Activated CD4-positive, alpha-beta T cell treated with anti-CD3 and anti-CD28 coated beads for 36 hours (primary cell): ENCODE measurements at places on chromosomes 1 and 21.
A peak's percentile ranks its signal among the peaks of the same experiment; 100 is the strongest.

DNA sequence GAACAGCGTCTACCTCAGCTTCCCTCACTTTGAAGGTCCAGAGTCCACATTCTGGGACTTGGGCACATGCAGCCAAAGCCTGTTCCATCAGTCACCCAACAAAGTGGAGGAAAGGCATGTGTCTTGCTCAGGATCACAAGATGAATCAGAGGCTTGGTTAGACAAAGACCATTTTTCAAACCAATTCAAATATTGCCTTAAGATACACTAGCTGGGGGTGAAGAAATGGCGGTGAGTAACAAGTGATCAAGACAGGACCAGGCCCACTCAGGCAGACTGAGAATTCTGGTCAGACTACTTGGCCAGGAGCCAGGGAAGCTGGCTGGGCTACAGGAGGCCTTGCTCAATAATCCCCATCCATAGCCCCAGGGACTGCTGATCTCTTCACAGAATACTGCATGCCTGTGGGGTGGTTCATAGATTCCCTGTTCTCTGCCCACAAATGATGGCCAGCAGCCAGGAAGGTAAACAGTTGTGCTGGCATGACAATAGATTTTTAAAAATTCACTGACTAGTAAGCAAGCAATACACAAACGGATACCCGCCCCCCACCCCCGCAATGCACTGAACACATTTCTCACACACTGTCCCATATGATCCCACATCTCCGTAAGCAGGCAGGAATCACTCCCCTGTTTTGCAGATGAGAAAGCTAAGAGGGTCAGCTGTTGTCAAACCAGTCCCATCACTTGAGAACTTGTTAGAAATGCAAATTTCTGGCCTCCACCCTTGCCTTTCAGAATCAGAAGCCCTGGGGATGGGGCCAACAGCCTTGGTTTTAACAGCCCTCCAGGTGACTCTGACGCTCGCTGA lies 27.2 kb downstream of the ERI3 start:
- H3K27ac ChIP-seq: no peak overlapping the region
- no peaks in the 10 kb centered on the region for H3K36me3 ChIP-seq
- H3K4me3 ChIP-seq: no peak overlapping the region
- DNase-seq: no peak
- no peaks in the 10 kb centered on the region for H3K4me1 ChIP-seq

DNA sequence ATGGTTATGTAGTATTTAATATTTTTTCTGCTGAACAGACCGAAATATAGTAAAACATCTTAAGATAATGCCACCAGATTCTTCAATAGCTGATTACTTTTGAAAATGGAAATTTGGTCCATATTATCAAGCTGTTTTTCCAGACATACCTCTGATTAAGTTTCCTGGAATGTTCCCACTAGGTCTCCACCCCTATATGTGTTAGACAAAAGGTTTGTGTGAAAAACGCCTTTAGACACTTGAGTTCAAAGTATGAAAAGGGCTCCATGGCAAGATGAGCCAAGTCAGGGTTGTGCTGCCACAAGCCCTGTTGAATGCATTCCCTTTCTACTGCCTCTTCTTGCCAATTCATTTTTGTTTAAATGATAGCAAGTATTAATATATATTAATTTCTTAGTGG lies 52.7 kb downstream of the ZBTB17 start:
- DNase-seq: no peak
- no peak overlapping the region for H3K27ac ChIP-seq
- H3K4me3 ChIP-seq: no peak overlapping the region
- no peaks in the 10 kb centered on the region for H3K27me3 ChIP-seq
- H3K36me3 ChIP-seq: peaks cover 54% of the 10 kb centered on the region

DNA sequence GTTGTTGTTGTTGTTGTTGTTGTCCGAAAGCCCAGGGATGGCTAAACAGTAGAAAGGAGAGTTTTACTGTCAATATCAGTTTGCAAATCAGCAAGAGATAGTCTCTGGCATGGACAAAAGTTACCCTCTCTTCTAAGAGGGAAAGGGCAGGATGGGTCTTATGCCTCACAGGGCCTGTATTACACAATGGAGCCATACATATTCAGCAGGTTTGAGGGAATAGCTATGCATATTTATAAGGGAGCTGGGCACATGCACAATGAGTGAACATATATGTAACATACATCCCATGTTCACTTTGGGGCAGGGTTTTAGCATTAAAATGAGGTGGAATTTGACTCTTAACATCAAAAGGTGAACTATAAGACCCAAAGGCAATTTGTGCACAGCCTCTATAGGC lies 84.4 kb upstream of the PGBD5 start:
- no peaks in the 10 kb centered on the region for H3K36me3 ChIP-seq
- no peak overlapping the region for H3K4me3 ChIP-seq
- H3K27me3 ChIP-seq: peaks cover 18% of the 10 kb centered on the region
- H3K4me1 ChIP-seq: peaks cover 3% of the 10 kb centered on the region
- no peak overlapping the region for H3K27ac ChIP-seq
- DNase-seq: no peak

DNA sequence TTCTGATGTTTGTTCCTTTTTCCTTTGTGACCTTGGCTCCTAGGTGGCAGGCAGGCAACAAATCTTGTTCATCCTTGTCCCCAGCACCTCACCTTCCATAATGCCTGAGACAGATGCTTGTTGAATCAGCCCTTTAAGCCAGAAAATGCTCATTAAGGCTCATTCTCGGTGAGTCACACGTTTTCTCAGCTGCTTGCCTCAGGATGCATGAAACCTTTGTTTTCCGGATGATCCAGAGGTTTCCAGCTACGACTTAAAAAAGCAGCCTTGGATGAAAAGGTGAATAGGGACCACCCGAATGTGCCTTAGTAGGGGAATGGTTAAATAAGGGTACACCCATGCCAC lies 4.6 kb upstream of the ATP13A2 start:
- no peak overlapping the region for H3K4me3 ChIP-seq
- no peaks in the 10 kb centered on the region for H3K27me3 ChIP-seq
- H3K4me1 ChIP-seq: peaks cover 13% of the 10 kb centered on the region
- H3K27ac ChIP-seq: no peak overlapping the region

DNA sequence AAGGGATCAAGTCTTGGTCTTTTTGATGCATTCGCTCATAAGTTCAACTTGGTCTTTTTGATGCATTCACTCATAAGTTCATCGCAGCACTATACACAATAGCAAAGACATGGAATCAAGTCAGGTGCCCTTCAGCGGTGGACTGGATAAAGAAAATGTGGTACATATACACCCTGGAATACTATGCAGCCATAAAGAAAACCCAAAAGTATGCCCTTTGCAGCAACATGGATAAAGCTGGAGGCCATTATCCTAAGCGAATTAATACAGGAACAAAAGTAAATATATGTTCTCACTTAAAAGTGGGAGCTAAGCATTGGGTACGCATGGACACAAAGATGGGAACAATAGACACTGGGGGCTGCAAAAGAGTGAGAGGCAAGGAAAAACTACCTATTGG lies 29.8 kb upstream of the FOXE3 start:
- no peak for DNase-seq
- H3K27ac ChIP-seq: no peak overlapping the region

GRCh38 chr1:64526312-64526711 lies 56.4 kb downstream of the CACHD1 start:
- DNase-seq: no peak
- H3K36me3 ChIP-seq: no peaks in the 10 kb centered on the region
- no peaks in the 10 kb centered on the region for H3K27me3 ChIP-seq
- no peak overlapping the region for H3K27ac ChIP-seq
- H3K4me3 ChIP-seq: no peak overlapping the region

GRCh38 chr1:44855742-44856141 lies 12.7 kb upstream of the PTCH2 start:
- peaks cover 28% of the 10 kb centered on the region for H3K36me3 ChIP-seq
- no peaks in the 10 kb centered on the region for H3K4me1 ChIP-seq
- H3K27me3 ChIP-seq: no peaks in the 10 kb centered on the region
- DNase-seq: no peak
- no peak overlapping the region for H3K27ac ChIP-seq
- H3K4me3 ChIP-seq: no peak overlapping the region

- peaks cover 85% of the 10 kb centered on the region for H3K4me1 ChIP-seq
- DNase-seq: peak; percentile 42
- H3K4me3 ChIP-seq: peak overlapping the region; percentile 57
- H3K27me3 ChIP-seq: no peaks in the 10 kb centered on the region
- H3K27ac ChIP-seq: peak overlapping the region; percentile 98
- peaks cover 3% of the 10 kb centered on the region for H3K36me3 ChIP-seq
Observed at GRCh38 chr1:160460214-160460642, 59.9 kb downstream of the VANGL2 start.

- H3K36me3 ChIP-seq: no peaks in the 10 kb centered on the region
- no peak overlapping the region for H3K27ac ChIP-seq
- DNase-seq: no peak
- no peaks in the 10 kb centered on the region for H3K27me3 ChIP-seq
- H3K4me1 ChIP-seq: peaks cover 5% of the 10 kb centered on the region
Observed at GRCh38 chr1:172140072-172140471, 280.4 kb upstream of the C1orf105 start.

DNA sequence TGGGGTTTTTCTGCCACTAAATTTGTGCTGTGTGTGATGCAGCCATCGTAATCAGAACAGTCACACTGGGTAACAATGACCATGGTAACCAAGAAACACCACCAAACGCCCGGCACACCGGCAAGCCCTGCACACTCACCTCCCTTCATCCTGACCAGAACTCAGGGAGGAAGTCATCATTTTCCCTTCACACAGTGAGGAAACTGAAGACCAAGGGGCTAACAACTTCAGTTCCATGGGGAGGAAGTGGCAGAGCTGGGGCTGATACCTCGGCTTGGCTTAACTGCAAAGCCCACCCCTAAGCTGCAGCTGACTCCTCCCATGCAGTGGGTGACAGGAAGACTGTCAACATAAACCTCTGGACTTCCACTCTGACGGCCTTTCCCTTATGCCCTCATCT lies 69.3 kb upstream of the BCAR3 start:
- no peaks in the 10 kb centered on the region for H3K36me3 ChIP-seq
- H3K27me3 ChIP-seq: peaks cover 8% of the 10 kb centered on the region
- H3K27ac ChIP-seq: no peak overlapping the region
- DNase-seq: no peak

DNA sequence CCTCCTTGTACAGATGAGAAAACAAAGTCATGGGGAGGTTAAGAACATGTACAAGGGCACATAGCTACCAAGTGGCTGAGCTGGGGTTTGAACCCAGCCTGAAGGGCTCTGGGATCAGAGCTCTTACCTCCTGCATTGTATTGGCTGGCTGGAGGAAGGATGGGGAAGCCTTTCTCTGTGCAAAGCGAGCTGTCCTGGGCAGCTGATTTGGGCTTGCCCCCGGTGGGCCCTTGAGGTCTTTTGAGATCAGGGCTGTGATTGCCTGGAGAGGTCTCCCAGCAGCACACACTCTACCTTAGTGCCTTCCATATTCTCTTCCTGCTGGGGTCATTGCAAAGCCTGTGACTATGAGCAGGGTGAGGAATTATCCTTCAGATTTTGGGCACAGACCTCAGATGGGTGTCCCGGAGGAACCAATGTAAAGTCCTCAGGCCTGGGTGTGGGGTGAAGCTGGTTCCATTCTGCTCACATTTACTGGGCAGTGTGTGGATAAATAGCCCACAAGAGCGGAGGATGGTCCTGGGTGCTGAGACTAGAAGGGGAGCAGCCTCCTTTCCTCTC lies 53.3 kb upstream of the EPS8L3 start:
- peaks cover 10% of the 10 kb centered on the region for H3K4me1 ChIP-seq
- no peaks in the 10 kb centered on the region for H3K36me3 ChIP-seq
- no peak overlapping the region for H3K4me3 ChIP-seq

- no peaks in the 10 kb centered on the region for H3K36me3 ChIP-seq
- H3K4me1 ChIP-seq: no peaks in the 10 kb centered on the region
- DNase-seq: no peak
- no peak overlapping the region for H3K27ac ChIP-seq
Observed at GRCh38 chr1:4529446-4530165, 124.8 kb upstream of the AJAP1 start.

DNA sequence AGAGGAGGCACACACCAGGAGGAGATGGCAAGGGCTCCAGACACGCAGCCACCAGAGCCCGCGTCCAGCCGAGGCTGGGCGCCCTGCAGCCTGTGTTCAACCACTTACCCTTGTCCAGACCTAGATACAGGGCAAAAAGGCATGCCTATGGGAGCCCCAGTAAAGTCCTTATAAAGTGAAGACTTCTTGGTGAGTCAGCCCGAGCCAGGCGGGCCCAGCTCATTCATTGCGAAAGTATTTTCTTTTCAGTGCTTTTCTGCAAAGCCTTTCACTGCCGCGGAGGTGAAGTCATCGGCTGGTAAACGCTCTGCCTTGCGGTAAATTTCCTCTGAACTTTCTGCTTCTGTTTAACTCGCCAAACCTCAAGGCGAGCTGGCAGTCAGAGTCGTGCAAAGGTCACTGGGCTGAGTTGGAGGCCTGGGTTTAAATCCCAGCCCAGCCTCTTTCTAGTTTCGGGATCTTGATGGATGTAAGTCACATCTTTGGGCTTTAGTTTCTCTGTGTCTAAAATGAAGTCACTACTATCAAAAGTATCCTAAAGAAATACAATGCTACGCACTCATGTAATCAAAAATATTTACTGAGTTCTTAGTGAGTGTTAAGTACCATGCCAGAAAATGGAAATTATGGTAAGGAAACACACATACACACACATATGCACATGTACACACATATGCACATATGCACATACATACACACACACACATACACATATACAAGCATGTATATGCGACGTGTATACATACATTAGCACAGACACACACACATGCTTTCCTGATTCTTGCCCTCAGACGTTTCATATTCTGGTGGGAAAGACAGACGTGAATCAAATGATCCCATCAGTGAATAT lies 54.7 kb upstream of the IFFO2 start:
- peaks cover 36% of the 10 kb centered on the region for H3K4me1 ChIP-seq
- H3K4me3 ChIP-seq: peak overlapping the region; percentile 12
- DNase-seq: peak; percentile 93
- H3K27me3 ChIP-seq: peaks cover 2% of the 10 kb centered on the region
- no peaks in the 10 kb centered on the region for H3K36me3 ChIP-seq
- H3K27ac ChIP-seq: peak overlapping the region; percentile 87

GRCh38 chr1:103779932-103780331 lies 30.2 kb downstream of the AMY1C start:
- H3K36me3 ChIP-seq: no peaks in the 10 kb centered on the region
- no peak overlapping the region for H3K4me3 ChIP-seq
- no peak overlapping the region for H3K27ac ChIP-seq
- no peaks in the 10 kb centered on the region for H3K4me1 ChIP-seq

- no peak overlapping the region for H3K27ac ChIP-seq
- peaks cover 4% of the 10 kb centered on the region for H3K27me3 ChIP-seq
- no peaks in the 10 kb centered on the region for H3K36me3 ChIP-seq
- no peak for DNase-seq
Observed at GRCh38 chr1:4755864-4756504, 101.6 kb downstream of the AJAP1 start.

DNA sequence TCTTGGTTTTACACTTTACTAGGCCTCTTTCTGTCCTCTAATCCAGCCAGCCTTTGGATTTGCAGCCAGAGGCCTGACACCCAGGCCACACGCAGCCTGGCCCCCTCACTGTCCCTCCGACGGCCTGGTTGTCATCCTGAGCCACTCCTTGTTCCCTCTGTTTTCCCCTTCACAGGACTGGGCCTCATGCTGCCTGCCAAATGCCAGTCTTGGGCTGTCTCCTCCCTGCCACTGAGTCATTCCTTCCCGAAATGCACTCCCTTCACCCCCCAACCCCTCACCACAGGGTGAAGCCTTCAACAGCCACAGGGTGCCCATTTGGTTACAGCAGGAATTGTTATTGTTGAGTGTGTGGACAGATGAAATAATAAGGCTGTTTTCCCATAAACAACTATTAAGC lies 21.3 kb downstream of the ACOT11 start:
- no peak overlapping the region for H3K4me3 ChIP-seq
- H3K27me3 ChIP-seq: no peaks in the 10 kb centered on the region
- no peak for DNase-seq
- H3K36me3 ChIP-seq: no peaks in the 10 kb centered on the region
- peaks cover 6% of the 10 kb centered on the region for H3K4me1 ChIP-seq
- no peak overlapping the region for H3K27ac ChIP-seq

GRCh38 chr1:181043025-181043888 lies 9.5 kb downstream of the MR1 start:
- peak; percentile 17 for DNase-seq
- H3K27me3 ChIP-seq: no peaks in the 10 kb centered on the region
- peaks cover 51% of the 10 kb centered on the region for H3K4me1 ChIP-seq
- H3K36me3 ChIP-seq: peaks cover 36% of the 10 kb centered on the region
- H3K27ac ChIP-seq: peak overlapping the region; percentile 83
